ENCODE measurements at places on chromosomes 1 and 21.

- DNase-seq: no peak
Measured at GRCh38 chr1:93399781-93400180, 48.1 kb upstream of the FNBP1L start.

DNA sequence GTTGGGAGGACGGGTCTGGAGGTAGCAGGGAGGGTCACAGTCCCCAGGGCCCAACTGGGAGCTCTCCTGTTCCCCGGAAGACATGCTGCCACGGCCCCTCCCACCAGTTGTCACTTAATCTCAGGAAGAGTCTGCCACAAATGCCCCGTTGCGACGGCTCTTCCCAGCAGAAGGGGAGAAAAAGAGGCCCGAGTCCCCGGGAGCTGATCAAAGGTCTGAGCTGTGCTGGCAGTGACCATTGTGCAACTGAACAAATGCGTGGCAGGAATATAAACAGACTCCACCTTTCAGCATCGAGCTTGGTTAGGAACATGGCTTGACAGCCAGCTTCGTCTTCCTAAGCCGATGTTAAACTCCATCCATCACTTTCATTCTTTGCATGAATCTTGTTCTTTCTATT, 27.8 kb upstream of the ZBTB21 start:
- DNase-seq: no peak

DNA sequence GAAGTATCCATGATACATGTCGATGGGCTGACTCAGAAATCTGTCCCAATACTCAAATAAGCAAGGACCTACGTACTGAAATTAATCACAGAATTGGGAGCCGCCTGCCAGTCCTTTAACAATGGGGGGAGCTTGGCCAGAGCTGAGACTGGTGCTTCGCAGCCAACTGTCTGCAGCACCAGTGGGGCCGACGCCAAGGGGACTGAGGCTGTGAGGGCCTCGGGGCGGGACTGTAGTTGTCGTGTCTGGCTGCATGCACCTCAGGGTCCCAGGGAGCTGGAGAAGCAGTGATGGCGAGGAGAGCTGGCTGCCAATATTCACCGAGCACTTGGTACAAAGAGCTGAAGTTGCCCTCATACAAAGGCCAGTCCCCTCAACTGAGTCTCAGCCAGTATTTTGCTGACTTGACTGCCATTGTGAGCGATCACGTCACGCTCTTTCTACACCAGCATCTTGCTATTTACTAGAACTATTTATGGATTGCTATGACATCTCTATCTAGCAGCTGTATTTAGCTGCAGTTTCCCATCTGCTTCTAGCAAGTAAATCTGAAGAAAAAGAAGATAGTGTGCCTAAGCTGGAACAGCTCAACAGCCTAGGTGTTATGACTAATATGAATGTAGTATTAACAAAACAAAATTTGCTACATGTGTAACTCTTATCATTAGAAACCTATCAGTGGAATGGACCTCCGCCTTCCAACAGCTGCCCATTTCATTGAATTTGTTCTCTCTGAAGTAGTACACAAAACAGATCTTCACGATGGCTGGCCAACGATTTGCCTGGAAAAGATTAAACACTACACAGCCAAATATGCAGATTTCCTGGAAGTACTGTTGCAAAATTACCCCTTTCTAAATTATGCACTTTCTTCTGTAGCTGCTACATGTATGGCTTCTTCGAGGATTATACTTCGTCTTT, 29.1 kb downstream of the EVI5 start:
- DNase-seq: no peak

GRCh38 chr1:174393885-174394284, 53.9 kb upstream of the GPR52 start:
- DNase-seq: no peak

DNA sequence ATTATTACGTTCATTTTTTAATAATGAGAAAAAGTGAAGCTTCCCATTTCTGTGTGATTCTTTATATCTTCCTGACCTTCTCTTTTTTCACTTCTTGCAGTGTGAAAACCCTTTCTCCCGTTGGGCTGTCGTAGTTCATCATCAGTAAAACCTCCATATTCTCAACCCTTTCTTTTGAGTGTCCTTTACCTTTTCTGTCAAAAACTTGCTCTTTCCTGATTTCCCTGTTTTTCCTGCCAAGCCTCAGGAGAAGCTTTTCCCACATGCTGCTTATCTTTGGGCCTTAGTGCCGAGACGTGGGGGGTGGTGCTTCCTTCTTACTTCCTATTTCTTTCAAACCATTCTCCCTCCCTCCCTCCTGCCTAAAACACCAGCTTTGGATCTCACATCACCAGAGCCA, 46.1 kb downstream of the UCK2 start:
- no peak for DNase-seq

- DNase-seq: peak; percentile 7
Measured at GRCh38 chr1:193019442-193020026, 39.6 kb downstream of the UCHL5 start.

GRCh38 chr1:1978108-1978507, 25.5 kb downstream of the CFAP74 start:
- DNase-seq: no peak

- no peak for DNase-seq
Measured at GRCh38 chr1:24996983-24997893, 67.2 kb upstream of the RUNX3 start.
